ENCODE measurements at places on chromosomes 3 and 15.

DNA sequence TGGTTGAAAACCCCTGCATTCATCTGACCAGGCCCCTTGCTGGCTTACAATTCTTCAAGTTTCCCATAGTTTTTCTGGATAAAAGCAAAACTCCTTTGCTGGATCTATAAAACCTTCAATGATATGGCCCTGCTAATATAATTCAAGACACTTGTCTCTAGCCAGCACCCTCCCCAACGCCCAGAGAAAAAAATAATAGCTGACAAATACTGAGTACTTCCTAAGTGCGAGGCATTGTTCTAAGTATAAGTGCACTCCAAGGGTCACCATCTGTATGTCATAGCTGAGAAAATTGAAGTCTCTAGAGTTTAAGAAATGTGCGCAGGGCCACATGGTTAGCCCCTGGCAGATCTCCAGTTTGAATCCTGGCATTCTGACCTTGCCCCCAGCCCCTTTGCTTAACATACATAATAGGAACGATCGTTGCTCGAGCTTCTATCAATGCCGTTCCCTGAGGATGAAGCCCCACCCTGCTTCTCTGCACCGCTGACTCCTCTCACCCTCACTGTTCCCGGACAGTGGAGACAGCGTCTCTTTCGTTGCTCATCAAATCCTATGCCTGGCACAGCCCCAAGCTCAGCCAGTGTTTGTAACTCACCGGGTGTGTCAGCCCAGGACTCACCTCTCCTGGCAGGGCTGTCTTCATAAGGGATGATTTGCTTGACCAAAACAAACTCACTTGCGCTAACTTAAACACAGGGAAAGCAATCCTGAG, 377.1 kb upstream of the PROK2 start:
- DNase-seq = peak; percentile 27

DNA sequence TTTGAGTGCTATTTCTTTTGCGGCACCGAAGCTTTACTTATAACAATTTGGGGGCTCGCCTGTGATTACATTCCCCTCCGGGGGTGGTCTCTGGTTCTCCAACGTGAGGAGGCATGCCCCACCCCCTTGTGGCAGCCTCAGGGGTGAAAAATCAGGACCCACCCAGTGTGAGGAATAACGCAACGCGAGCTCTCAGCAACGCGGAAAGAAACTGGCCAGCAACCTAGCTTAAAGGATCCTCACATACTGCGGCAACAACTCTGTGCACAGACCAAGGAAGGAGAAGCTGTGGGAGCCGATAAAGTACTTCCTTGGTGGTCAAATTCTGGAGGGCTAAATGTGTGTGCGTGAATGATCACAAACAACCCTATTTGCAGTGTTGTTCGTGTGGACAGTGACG, 5.8 kb downstream of the IQCF1 start:
- DNase-seq = no peak

GRCh38 chr3:135897715-135898114, 67.8 kb upstream of the PPP2R3A start:
- no peak for DNase-seq

DNA sequence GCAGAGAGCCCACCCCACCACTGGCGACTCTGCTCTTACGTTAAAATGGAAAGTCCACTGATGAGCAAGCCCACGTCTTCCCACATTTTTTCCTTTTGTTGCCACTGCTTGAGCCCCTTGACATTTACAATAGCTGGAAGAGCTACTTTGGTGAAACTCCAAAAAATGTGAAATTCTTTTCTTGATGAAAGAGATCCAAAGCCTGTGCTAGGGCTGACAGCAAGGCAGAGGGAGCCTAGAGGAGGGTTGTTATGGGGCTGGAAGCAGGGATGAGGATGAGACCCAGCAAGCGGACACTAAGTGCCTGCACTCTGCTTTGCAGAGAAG, 97.1 kb downstream of the CEMIP start:
- no peak for DNase-seq

DNA sequence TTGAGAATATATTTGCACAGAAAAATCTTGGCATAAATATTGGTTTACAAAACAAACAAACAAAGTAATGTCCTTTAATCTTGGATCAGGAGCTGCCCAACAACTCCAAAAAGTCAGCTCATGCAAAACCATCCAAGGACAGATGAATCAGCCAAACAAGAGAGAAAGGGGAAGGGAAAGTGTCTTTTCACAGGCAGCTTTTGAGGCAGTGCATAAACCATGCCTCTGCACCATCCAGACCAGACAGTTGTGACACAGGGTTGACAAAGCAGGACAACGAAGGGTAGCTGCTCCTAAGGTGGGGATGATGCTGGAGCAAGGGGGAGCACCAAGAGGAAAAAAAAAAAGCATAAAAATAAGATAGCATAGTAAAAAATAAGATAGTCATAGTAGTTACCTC, 8.7 kb downstream of the CD86 start:
- no peak for DNase-seq

DNA sequence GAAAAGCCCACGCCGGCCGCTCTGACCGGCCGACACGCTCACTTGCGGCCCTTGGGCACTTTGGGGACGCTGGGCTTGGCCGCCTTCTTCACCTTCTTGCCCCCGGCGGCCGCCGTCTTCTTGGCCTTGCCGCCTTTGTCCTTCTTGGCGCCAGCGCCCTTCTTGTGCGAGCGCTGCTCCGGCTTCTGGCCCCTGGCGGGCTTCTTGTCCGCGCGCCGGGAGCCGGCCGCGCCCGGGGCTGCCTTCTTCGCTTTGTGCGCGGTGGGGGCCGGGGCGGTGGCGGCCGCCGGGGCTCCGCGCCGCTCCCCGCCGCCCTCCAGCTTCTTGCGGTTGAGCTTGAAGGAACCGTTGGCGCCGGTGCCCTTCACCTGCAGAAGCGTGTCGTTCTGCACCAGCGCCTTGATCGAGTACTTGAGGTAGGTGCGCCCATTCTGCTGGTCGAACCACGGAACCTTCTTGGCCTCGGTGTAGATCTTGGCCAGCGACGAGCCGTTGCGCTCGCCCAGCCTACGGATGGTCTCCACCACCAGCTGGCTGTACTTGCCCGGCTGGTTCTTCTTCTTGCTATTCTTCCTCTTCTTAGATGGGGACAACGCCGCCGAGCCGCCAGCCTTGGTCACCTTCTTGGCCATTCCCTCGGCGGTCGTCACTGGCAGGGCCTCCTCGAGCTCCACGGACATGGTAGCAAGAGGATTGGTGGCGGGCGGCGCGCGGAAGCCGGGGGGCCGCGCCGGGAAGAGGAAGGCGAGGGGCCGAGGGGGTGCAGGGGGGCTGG, 36.7 kb downstream of the HMCES start:
- no peak for DNase-seq

- no peak for DNase-seq
Measured at GRCh38 chr3:43152649-43153048, 46.8 kb upstream of the POMGNT2 start.

GRCh38 chr3:31219131-31219843, 313.4 kb upstream of the STT3B start:
- DNase-seq = no peak

- no peak for DNase-seq
Measured at GRCh38 chr3:182668541-182668940, 124.8 kb upstream of the ATP11B start.

Measured in amniotic stem cell (primary cell).